AG08396 (cell line): ENCODE measurements at places on chromosomes 12 and 14.

DNA sequence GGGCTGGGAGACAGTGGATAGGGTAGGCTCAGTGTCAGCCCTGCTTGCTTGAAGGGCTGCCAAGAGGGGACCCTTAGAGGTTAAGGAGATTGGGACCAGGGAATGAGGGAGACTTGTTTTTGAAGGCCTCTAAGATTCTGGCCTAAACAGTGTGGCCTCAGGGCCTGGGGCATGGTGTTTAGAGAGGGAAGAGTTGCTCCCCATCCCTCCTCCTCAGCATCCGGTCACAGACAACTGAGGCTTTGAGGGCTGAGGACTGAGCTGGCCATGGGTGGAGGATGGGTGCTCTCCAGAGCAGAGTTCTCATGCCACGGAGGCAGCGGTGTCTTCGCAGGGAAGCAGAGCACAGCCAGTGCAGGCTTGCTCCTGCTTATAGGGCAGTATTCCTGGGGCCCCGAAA, 49.4 kb downstream of the KRT80 start:
- no peak for DNase-seq

GRCh38 chr12:124550123-124551089, 17.0 kb downstream of the NCOR2 start:
- DNase-seq = no peak

DNA sequence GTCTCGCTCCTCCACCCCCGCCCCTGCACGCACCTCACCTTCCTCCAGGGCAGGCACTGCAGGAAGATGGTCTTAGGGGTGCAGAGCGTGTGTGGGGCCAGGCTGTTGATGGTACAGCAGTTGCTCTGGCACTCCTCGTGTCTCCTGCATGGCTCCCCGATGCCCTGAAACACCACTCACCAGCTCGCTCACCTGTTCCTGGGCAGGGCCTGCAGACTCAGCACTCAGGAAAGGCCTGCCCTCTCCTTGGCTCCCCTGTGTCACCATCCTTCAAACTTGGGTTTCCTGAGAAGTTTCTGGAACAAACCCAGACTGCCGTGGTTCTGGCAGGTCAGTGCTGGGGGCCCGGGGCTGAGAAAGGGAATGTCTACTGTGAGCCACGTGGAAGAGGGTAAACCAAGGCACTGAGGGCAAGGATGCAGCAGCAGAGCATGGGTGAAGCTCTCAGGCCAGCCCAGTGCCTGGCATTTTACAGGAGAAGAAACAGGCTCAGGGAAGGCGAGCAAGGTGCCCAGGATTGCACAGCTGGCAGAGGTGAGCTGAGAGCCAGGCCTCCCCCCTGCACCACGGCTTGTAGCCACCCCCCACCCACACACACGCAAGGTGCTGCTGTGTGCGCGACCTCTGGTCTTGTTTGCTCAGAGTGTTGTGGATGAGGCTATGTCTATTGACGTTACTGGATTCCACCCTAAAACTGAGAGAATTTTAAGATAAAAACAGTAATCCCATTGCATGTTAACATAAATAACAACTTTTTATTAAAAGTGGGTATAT, 5.5 kb downstream of the LRCOL1 start:
- no peak for DNase-seq

DNA sequence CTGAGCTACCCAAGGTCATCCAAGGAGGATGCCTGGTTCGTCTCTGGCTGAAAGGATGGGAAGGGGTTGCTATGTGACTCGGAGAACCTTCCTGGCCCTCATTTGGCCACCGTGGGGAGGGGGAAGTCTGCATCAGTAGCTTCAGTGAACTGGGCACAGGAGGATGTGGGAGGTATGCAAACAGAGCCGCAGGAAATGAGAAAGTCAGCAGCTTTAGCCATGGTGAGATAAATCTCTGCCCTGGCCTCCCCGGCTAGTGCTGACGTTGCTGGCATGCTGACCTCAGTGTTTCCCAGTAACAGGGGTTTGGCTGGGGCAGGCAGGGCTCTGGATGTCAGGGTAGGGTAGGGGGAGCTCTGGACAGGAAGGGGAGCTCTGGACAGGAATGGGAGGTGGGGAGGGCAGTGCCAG, 2.3 kb upstream of the CEBPE start:
- DNase-seq = peak; percentile 43

DNA sequence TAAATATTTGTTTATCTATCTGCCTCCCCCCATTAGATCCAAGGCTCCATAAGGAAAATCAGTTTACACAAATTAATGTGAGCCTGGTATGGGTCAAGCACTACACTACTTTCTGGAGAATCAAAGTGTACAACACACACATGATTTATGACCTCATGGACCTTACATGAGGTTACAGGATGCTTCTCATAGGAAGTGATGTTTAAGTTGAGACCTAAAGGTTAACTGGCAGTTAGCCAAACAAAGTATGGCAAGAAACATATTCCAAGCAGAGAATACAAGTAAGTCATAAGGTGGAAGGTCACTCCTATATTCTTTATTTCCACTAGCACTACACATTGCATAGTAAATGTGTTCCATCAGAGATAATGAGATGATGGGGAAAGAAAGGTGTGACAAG, 39.2 kb downstream of the OSBPL8 start:
- no peak for DNase-seq

DNA sequence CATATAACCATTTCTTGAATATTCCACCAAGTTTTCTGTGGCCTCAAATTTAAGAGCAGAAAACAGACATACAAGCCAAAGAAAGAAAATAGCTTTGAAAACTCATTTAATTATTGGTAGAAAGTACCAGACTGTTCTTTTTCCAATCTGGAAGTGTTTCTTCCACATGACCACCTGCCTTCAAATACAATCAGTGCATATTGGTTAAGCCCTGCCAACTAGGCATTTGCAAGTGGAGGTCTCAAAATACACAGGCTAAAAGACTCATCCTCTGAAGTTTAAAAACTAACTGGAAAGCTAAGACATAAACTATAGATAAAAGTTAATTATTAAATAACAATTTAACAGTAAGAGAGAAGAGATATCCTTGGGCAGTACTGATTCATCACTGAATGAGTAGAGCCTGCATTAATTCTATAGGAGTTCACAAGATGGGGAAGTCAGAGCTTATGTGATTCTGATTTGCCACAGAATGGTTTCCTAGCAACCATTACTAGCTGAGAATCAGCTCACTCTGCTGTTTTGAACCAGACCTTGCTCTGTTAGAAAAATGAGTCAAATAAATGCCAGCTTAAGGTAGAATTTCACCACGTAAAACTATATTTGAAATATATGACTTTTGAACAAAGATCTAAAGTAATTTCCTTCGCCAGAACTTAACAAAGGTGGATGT, 433.8 kb downstream of the FUT8 start:
- DNase-seq = no peak

- DNase-seq = no peak
Observed at GRCh38 chr14:43200519-43200918, 1306.6 kb downstream of the FSCB start.

DNA sequence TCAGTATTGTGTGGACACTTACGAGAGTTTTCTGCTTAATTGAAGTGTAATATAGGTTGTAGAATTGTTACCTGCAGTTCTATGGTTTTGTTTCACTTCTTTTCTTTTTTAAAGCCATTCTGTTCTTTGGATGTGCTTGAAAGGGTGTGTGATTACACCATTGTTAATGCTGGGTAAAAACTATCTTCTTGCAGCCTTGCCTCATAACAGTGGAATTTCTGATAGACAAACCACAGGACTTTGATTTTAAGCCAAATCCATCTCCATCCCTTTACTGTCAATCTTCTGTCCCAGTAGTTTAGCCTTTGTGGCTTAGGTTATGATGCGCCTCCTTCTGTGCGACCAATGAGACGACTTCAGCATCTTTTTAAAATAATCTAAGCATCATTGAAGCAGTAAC, 182.3 kb downstream of the PELI2 start:
- DNase-seq = no peak

DNA sequence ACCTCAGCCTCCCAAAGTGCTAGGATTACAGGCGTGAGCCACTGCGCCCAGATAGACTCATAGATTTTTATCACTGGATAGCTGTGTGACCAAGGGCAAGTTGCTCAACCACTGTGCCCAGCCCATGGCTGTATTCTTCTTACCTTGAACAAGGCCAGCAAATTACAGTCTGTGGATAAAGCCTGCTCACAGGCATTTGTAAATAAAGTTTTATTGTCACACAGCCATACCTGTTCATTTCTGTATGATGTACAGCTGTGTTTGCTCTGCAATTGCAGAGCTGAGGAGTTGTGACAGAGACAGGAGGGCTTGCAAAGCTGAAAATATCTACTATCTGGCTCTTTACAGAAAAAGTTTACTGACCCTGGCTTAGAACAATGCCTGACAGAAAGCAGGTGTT, 35.2 kb upstream of the LHX5 start:
- DNase-seq = no peak

- no peak for DNase-seq
Observed at GRCh38 chr14:100784523-100785337, 41.2 kb upstream of the MEG3 start.

- DNase-seq = no peak
Observed at GRCh38 chr12:110217996-110218674, 62.9 kb upstream of the ATP2A2 start.

DNA sequence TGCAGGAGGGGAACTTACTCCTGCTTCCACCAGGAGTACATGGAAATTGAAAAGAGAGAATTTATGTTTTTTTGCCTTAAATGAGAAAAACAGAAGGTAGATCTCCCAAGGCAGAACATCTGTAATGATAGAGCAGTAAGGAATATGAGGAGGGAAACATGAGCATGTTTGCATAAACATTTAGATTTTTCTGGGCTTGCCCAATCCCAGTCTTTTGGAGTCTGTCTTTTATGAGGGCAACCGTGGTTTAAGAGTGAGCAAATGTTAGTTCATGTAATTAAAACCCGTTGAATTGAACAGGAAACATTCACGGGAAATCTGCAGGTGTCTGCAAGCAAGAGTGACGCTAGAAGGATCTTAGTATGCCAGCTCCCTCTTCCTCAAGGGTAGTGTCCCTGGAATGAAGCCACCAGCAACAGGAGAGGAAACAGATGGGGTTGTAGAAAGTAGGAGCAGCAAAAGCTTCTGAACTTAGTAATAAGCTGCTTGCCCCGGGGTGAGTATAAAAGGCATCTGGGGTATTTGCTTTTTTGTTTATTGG, 79.3 kb downstream of the ARF6 start:
- DNase-seq = no peak

- no peak for DNase-seq
Observed at GRCh38 chr14:55500219-55500701, 59.8 kb upstream of the TBPL2 start.

DNA sequence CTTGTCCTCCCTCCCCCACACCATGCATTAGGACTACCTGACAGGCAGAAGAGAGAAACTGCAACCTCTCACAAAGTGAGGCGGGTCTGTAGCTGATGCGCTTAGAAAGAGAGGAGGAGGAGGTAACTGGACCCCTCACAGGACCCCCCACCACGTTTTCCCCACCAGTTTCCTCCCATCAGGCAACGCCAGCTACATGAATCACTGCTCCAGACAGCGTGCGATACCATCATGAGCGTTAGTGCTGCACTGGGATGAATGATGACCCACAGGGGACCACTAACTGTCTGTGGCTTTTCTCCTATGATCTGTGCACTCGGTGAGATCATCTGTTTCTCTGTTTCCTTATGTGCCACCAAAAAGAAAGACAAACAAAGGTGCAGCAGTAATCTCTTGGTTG, 77.7 kb downstream of the KCNK10 start:
- DNase-seq = no peak

DNA sequence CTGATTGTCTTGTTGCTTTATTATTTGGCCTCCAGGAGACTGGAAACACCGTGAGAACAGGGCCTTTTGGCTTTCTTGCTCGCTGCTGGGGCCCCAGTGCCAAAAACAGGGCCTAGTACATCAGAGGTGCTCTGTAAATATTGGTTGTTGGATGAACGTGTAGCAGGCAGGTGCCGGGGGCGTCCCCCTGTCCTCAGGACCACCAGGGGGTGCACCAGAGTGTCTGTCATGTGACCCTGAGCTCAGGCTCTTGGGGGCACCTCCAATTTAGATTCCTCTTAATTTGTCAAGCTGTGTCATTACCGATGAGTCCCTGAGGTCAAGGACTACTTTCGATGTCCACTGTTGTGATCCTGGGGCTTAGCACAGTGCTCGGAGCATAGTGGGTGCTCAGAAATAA, 87.1 kb downstream of the ACACB start:
- DNase-seq = no peak

GRCh38 chr12:77213319-77213718, 147.9 kb upstream of the E2F7 start:
- DNase-seq = no peak

DNA sequence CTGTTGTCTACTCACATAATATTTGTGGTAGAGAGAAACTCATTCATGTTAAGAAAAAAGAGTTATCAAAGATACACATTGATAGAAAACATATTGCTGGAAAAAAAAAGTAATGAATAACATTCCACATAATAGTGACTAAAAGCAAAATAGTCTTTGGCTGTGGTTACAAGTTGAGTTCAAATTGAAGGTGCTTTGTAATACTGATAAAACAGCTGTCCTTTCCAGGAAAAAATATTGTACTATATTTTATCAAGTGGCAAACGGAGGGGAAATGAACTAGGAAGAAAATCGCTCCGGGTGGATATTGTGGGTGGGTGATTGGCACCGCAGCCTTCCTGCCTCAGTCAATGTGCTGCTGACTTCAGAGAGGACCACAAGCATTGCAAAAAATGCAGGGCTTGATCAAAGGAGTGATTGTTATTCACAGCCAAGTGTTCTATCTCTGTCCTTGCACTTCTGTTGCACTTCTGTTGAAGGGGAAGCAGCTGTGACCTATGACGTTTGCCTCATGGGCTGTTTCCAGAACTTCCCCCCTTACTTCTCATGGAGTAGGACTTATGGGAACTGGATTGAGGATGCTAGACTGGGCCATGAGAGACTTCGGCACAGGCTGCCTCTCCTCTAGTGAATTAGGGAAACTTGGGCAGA, 114.4 kb downstream of the VRK1 start:
- no peak for DNase-seq

DNA sequence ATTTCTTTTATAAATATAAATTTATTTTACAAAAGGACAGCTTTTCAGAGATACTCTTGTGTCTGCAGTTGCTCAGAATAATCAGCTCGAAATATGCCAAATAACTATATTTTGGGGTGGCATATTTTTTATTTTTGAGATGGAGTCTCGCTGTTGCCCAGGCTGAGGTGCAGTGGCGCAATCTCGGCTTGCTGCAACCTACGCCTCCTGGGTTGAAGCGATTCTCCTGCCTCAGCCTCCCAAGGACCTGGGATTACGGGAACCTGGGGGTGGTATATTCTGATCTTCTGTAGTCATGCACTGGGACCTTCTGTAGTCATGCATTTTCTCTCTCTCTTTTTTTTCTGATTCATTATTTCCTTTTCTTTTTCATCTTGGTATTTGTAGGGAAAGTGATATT, 135.0 kb upstream of the AMIGO2 start:
- no peak for DNase-seq

- peak; percentile 80 for DNase-seq
Observed at GRCh38 chr14:23154964-23155587, 28.4 kb downstream of the SLC7A8 start.

- no peak for DNase-seq
Observed at GRCh38 chr12:10339053-10339840, 31.6 kb downstream of the KLRD1 start.

DNA sequence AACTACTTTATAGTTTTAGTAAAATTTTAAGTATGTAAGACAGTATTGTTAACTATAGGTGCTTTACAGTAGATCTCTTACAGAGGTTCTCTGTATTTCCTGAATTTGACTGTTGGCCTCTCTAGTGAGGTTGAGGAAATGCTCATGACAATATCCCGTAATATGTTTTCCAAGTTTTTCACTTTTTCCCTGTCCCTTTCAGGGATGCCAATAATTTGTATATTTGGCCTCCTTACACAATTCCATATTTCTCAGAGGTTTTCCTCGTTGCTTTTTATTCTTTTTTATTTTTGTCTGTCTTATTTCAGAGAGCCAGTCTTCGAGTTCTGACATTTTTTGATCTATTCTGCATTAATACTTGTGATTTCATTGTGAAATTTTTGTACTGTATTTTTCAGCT, 233.7 kb upstream of the PDE3A start:
- no peak for DNase-seq
